Hindlimb muscle (tissue), 1 donor: ENCODE measurements at places on chromosomes 4 and X. TPM values are rescaled to one million over a fixed set of nuclear protein-coding genes. Genes with fewer than 3 reads are reported as not detected.

GRCh38 chrX:103919270-103919637 lies 43.2 kb upstream of the TMSB15B start:
- no peak for DNase-seq

- no peak for DNase-seq
These were observed 73.7 kb upstream of the DUSP21 start for GRCh38 chrX:44770121-44770520.

DNA sequence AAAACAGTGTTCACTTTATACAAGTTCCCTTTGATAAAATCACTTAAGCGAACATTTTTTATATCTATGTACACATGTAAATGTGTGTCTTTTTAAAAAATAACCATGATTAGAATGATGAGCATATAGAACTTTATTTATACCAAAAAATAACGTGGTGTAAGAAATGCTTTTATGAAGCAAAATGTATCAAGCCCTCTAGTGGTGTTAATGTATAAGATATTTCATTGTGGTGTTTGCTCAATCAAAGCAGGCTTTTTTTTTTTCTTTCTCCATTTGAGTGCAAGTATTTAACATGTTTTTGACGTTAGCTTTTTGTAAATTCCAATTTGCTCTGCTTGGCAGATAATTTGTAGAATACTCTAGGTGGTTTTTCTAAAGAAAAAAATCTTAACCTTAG lies 2092.4 kb upstream of the TENM3 start:
- DNase-seq, result no peak

DNA sequence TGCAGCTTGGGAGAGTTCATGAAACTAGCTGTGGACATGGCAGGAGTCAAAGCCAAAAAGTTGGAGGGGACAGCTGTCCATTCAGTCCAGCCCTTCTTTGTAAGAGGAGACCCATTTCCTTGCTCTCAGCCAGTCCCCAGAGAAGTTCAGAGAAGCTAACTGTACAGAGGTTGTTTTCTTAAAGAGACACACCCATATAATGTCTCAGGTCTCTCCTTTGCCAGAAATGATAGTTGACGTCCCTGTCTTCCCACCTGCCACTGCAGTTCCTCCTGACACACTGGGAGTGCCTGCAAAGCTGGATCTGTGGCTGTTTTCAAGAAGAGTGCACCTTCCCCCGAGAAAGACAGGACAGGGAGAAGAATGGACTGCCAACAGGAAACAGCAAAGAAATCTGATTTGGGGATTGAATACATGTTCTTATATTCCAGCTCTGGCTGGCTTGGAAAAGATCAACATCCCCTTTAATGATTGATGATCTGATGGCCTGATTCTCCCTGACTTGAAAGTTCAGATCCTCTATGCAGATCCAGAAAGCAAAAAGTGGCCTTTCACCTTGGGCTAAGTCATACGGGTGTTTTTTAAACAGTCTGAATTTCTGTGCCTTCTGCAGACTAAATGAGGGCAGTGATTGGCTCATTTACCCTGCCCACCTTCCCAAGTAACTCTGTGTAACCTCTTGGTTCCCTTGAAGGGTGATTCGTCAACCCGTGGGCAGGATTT lies 87.2 kb downstream of the MAOA start:
- no peak for DNase-seq

DNA sequence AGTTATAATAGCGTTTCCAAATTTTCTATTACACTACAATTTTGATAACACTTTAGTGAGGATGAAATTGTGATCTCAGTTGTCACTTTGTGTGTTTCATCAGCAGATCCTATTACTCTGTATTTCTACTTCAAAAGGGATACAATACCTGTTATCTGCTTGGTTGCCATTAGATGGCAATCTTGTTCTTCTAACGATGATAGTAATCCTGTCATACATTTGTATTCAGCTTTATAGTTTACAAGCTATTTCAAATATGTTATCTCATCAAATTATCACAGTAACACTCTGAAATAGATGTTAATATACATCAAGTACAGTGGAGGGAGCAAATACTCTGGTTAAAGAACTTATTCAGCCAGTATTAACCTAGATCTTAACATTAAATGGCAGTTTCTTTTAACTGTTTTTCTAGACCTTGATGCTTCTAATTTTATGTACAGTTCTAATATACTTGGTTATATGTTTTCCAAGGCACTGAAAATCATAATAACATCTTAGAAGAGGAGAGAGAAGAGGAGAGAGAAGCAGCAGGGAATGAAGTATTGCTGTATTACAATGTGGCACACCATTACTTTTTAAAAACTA lies 292.0 kb downstream of the CCSER1 start:
- DNase-seq, result peak; percentile 14

DNA sequence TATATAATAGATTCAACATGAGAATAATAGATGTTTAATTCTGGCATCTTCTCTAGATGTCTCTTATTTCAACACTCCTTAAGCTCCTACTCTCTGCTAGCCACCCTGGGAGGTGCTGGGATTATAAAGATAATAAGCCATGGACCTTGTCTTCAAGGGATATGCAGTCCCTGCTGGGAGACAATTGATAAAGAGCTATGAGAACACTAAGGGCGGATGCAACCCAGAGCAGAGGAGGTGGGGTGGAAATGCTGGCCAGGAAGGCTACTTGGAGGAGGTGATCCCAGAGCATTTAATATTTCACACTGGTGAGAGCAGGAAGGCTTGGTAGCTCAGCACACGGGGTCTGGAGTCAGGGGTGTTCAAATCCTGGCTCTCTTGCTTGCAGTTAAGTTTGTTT lies 18.3 kb upstream of the PGRMC2 start:
- no peak for DNase-seq

- DNase-seq, result no peak
These were observed 79.8 kb upstream of the SMARCAD1 start for GRCh38 chr4:94127707-94128328.

DNA sequence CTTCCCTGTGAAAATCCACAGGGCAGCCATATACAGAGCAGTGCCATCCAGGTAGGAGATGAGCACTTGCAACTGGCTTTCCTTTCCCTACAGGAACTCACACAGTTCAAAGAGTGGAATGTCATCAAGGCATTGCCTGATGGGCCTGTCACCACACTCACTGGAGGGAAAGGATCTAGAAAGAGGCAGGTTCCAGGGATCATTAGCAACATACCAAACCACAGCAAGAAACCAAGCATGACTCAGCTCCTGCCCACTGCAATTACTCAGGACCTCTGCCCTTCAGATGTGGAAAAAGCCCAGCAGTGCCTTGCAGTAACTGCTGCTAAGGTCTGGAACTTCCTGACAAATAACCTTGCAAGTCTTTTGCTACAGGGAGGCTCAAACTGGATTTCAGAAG lies 101.2 kb downstream of the ZNF674 start:
- no peak for DNase-seq

- DNase-seq, result no peak
These were observed 628.2 kb upstream of the GRIA3 start for GRCh38 chrX:122555925-122556324.

CFAP99 gene
- polyA plus RNA-seq, result not detected

SMIM31 gene
- polyA plus RNA-seq, result not detected

IL2RG gene
- 1.8 TPM for polyA plus RNA-seq

MAGEA2B gene
- not detected for polyA plus RNA-seq
